A549 treated with Hydrocortisone at 1 μM for 4 hours (cell line): ENCODE measurements at places on chromosomes 3 and 15. TPM values are rescaled to one million over a fixed set of nuclear protein-coding genes. Genes with fewer than 3 reads are reported as not detected.

The GOLGA6L7 gene
- total RNA-seq = not detected in 5 replicates

The SEC22C gene
- total RNA-seq = 29.4 to 36.9 TPM (median 35.3 TPM) in 5 replicates

The TRIP4 gene
- 25.0 to 32.7 TPM (median 26.8 TPM) in 5 replicates for total RNA-seq

The C3orf22 gene
- not detected in 5 replicates for total RNA-seq

The GP5 gene
- not detected in 5 replicates for total RNA-seq

The IRAK2 gene
- total RNA-seq = 12.1 to 17.6 TPM (median 15.7 TPM) in 5 replicates

The TAGLN3 gene
- total RNA-seq = not detected in 5 replicates

The ATP13A5 gene
- total RNA-seq = not detected in 5 replicates

The DUOXA1 gene
- 0.07 to 0.18 TPM (median 0.08 TPM) in 5 replicates for total RNA-seq

The CFAP92 gene
- not detected in 5 replicates for total RNA-seq

The RPS27L gene
- 289 to 445 TPM (median 401 TPM) in 5 replicates for total RNA-seq

The RYR3 gene
- 0.01 to 0.07 TPM (median 0.05 TPM) in 5 replicates for total RNA-seq

The KLHL6 gene
- not detected in 5 replicates for total RNA-seq

The WDR93 gene
- 0.10 to 0.24 TPM (median 0.16 TPM) in 5 replicates for total RNA-seq

The GNAT1 gene
- 0.21 TPM in 1 of 5 replicates, not detected in the others for total RNA-seq

The LRRC31 gene
- total RNA-seq = not detected in 5 replicates

The P2RY13 gene
- total RNA-seq = not detected in 5 replicates

The AHSG gene
- total RNA-seq = 0.09 to 0.13 TPM (median 0.12 TPM) in 4 of 5 replicates, not detected in the other

The CHRM5 gene
- 0.02 to 0.05 TPM (median 0.03 TPM) in 3 of 5 replicates, not detected in the others for total RNA-seq
